ENCODE measurements at places on chromosomes 4 and X. TPM values are rescaled to one million over a fixed set of nuclear protein-coding genes. Genes with fewer than 3 reads are reported as not detected.

KLHL4 gene
- total RNA-seq = 4.7 TPM

TRMT10A gene
- total RNA-seq = 3.9 TPM

RHOH gene
- 8.3 TPM for total RNA-seq

LINC00632 gene
- 105 TPM for total RNA-seq

MSX1 gene
- total RNA-seq = 0.82 TPM

PAGE5 gene
- total RNA-seq = not detected

ATRX gene
- 208 TPM for total RNA-seq

ARMCX4 gene
- 9.9 TPM for total RNA-seq

VEGFD gene
- total RNA-seq = 31.5 TPM

ETDA gene
- not detected for total RNA-seq

IL13RA2 gene
- 3.3 TPM for total RNA-seq

MAGEE1 gene
- 1.9 TPM for total RNA-seq

C4orf54 gene
- 0.06 TPM for total RNA-seq

FSTL5 gene
- not detected for total RNA-seq

AFM gene
- total RNA-seq = not detected

F11 gene
- 10.2 TPM for total RNA-seq

BCOR gene
- 67.2 TPM for total RNA-seq

RAB41 gene
- total RNA-seq = not detected

PRDM5 gene
- total RNA-seq = 57.6 TPM

RTL9 gene
- total RNA-seq = 0.06 TPM

TENM3 gene
- 5.3 TPM for total RNA-seq

SPRY1 gene
- 107 TPM for total RNA-seq

HERC5 gene
- 7.8 TPM for total RNA-seq

CXCL11 gene
- 0.58 TPM for total RNA-seq

CFAP47 gene
- total RNA-seq = 7.2 TPM

PIGA gene
- 72.8 TPM for total RNA-seq

HDX gene
- total RNA-seq = 3.8 TPM

XK gene
- total RNA-seq = 3.1 TPM

CNKSR2 gene
- total RNA-seq = 3.4 TPM

ARHGAP24 gene
- 79.4 TPM for total RNA-seq

ANTXR2 gene
- total RNA-seq = 47.2 TPM

STOX2 gene
- 15.1 TPM for total RNA-seq

SCML2 gene
- 0.74 TPM for total RNA-seq

ARHGAP4 gene
- total RNA-seq = 34.2 TPM

TENT5D gene
- total RNA-seq = not detected

XKRX gene
- total RNA-seq = 8.8 TPM

USP26 gene
- not detected for total RNA-seq

GC gene
- total RNA-seq = not detected

FDCSP gene
- total RNA-seq = 6.0 TPM

CTAG1B gene
- not detected for total RNA-seq

LRP2BP gene
- 4.6 TPM for total RNA-seq

NXF2B gene
- 0.43 TPM for total RNA-seq

ETNPPL gene
- not detected for total RNA-seq

GAGE1 gene
- total RNA-seq = not detected

SMARCA1 gene
- total RNA-seq = 104 TPM

FGFR3 gene
- total RNA-seq = 24.8 TPM

LRIT3 gene
- total RNA-seq = 0.26 TPM

S100G gene
- not detected for total RNA-seq

ZNF732 gene
- total RNA-seq = not detected

MXRA5 gene
- 4.4 TPM for total RNA-seq

TMPRSS11B gene
- not detected for total RNA-seq

GUCY1B1 gene
- 16.5 TPM for total RNA-seq
